PC-3 (cell line): ENCODE measurements at places on chromosomes 6 and 20.

DNA sequence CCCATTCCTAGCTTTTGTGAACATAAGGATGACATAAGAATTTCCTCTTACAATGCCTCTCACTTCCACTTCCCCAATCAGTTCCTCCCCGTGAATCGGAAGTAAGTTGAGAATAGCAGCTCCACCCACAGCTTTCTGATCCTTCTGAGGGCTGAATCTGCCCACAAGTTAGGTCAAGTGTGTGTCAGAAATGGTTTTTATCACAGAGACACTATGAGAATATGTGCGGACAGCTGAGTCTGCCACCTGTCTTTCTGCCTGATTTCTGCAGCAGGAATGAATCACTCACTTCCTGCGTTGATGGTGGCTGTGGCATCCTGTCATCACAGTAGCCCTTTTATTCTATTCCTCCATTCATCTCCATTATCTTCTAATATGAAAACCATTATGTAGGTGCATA, 70.2 kb downstream of the RIN2 start:
- DNase-seq = peak; percentile 97

GRCh38 chr20:24436160-24436559, 33.3 kb upstream of the SYNDIG1 start:
- DNase-seq = no peak

GRCh38 chr20:3436864-3437574, 29.6 kb upstream of the DNAAF9 start:
- no peak for DNase-seq

DNA sequence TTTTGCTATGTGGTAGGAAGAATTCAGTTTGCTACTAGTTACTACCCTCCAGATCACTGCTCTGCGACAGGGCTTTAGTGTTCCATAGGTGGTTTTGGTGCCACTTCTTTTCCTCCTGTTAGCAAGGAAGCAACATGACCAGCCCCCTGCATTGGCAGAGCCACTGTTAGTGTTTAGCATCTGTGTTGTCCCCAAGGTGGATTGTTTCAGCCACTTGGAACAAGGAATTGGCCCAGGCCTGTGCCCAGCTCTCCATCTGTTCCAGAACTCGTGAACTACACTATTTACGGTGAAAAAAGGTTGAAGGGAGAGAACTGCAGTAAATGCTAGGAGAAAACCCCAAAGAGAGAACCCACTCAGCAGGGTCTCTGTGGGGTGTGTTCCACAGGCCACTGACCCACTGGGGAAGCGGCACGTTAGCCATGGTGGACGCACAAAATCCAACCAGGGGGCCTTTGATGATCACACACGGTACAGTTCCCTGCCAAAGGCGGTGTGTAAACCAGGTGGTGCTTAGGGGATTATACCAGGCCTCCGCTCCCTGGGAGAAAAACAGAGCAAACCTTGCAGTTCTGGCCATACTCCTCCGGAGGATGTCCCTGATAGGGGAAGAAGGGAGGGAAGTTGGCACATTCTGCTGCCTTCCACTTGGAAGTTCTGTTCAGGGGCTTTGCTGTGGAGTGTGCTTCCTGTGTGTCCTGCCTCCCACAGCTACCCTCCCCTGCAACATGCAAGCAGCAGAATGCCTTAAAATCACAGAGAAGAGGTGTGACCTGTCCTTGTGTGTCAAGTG, 72.3 kb downstream of the LYRM2 start:
- DNase-seq = no peak

DNA sequence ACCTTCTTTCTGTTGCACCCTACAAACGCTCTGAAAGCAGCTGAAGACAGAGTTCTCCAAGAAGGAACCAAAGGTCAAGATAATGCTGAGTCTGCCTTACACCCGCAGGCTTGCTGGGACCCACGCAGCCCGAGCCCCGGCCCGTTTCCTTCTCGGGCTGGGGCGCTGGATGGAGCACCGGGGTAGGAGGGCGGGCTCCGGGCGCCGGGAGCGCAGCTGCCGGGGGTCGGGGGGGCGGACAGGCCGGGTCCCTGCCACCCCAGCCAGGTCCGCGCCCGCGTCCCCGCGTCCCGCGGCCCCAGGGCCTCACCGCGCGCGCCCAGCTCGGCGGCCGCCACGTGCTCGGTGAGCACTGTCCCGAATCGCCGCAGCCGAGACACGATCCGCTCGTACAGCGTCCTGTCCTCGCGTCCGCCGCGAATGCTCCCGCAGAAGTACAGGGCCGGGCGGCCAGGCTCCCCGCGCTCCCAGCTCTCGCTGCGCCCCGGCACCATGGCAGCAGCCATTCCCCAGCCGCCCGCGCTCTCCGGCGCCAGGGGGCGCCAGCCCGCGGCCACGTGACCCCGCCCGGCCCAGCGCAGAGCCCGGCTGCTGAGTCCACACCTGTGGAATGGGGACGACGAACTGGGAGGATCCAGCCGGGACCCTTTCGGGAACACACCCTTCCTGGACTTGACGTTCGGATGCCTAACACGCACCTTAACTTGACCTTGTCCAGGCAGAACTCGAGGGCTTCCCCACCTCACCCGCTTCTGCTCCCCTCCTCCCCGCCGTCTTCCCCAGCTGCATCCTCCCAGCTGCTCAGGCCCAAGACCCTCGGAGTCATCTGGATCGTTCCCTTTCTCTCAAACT, at the start of gene DNPH1:
Gene DNPH1, minus strand, starts transcription at position 531 of the 852 bp plus-strand sequence. Its CDS starts 25 bp downstream, at position 506.
- peak; percentile 80 for DNase-seq

DNA sequence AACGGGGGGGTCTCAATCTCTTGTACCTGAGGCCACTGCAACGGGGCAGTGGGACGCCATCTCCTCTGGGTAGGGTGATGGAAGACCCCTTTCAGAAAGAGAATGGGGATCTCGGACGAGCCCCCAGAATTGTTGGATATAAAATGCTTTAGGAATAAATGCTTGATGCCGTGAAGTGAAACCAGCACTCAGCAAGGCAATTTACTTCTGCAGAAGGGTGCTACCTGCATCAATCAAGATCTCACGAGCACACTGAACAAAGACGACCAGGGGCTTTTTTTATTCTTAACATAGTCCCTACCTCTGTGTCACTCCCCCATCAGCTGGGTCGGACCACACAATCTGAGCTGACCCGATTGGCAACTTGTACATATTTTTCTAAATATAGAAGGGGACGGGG, 203.6 kb upstream of the TBX18 start:
- no peak for DNase-seq

DNA sequence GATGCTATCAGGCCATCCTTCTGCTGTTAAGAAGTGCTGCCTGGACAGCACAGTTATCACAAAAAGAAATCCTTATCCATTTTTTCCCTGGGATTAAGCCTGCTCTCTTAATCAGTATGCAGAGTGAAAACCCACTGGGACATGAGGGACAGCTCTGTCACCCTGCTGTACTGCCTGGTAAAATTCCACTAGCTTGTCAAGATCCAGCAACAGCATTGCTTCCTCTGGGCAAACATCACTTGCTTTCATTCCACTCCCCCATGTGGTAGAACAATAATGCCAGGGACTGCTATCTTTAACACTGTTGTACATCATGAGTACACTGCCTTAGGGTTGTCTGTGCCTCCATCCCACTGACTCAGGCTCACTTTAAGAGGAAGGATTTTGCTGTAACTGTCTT, 331.3 kb downstream of the KIF16B start:
- DNase-seq = peak; percentile 68

DNA sequence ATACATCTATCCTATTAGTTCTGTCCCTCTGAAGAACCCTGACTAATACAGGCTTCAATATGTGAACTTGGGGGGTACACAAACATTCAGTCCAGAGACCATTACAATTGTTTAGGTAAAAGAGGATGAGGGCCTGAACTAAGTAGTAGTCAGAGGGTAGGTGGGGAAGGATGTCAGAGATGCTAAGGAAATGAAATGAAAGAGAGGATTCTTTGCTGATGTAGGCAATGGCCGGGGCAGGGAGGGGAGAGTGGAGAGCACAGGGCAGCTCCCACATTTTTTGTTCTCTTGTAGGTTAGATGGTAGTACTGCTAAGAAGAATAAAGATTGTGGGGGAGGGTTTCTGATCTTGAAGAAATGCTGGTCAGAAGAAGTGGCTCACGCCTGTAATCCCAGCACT, 60.8 kb downstream of the SOX4 start:
- DNase-seq = no peak

DNA sequence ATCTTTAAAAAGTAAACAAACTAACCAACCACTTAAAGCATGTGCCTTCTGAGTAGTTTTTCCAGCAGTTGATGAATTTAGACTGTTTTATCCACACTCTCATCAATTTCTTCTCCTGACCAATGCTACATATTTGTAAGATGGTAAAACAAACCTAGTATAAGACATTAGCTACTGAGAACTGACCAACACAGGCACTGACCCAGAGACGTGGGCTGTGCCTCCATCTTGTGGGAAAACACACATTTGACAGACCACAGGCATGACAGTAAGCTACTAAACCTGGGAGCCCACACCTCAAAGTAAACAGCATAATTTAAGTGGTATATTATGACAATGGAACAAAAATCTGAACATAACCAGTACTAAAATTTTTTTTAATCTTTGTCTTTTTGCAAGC, 121.4 kb upstream of the NRSN1 start:
- no peak for DNase-seq

DNA sequence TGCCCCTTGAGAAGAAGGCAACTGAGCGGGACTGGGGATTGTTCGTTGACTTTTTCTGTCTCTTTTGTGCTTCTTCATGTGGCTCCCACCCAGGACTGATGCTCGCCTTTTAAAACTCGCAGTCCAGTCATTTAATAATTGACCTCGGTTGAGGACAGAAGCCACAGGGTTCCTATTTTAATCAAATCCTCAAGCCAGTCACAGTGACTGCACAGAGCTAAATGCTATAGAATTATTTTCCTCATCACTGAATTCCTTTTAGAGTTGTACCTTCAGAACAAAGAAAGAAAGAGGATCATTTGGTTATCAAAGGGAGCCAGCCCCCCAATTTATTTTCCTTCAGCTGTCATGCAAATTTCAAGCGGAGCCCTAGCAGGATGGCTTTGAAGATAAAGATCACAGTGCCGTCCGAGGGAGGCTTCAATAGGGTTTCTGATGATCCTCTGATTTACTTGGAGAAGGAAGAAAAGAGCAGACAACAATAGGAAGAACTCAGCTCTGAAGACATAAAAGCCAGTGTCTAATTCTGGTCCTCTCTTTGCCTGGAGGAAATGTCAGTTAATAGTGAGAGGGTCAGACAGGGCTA, 186.6 kb downstream of the DOK5 start:
- DNase-seq = no peak

GRCh38 chr6:124775121-124775520, 187.1 kb upstream of the RNF217 start:
- no peak for DNase-seq

- DNase-seq = no peak
Measured at GRCh38 chr6:159931112-159931511, 37.8 kb upstream of the IGF2R start.

DNA sequence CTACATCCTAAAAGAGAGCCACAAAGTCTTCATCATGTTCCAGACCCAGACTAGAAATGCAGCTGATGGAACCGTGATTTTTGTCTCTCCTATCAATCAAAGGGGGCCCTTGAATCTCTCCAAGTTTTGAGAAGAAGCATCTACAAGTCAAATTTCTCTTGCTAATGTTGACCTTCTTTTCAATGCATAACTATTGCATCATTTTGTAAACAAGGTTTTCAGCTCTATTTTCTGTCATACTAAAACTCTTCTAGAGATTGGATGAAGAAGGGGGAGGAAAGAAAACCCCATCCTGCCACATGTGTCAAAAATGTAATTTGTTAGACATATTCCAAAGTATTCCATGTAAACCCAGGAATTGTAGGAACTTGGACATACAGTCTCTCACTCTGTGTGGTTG, 169.2 kb downstream of the LMBRD1 start:
- DNase-seq = no peak

- no peak for DNase-seq
Measured at GRCh38 chr6:162899148-162899547, 171.4 kb downstream of the PACRG start.

GRCh38 chr20:58088105-58088504, 140.3 kb downstream of the ANKRD60 start:
- DNase-seq = no peak

DNA sequence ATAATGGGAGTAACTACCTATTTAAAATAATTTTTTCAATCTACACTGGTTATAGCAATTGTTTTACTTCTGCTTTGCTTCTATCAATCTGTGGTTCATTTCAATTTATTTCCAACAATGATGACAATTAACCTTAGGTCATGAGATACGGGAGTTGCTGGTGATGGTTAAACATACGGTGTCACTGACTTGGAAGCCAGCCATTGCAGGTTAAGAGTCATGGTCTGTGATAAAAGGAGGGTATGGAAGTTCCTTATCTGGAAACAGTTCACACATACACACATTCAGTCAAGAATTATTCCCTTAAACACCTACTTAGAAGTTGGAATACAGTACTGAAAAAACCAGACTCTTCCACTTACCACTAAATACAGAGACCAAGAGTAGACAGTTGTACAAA, 180.0 kb downstream of the KIF16B start:
- no peak for DNase-seq

DNA sequence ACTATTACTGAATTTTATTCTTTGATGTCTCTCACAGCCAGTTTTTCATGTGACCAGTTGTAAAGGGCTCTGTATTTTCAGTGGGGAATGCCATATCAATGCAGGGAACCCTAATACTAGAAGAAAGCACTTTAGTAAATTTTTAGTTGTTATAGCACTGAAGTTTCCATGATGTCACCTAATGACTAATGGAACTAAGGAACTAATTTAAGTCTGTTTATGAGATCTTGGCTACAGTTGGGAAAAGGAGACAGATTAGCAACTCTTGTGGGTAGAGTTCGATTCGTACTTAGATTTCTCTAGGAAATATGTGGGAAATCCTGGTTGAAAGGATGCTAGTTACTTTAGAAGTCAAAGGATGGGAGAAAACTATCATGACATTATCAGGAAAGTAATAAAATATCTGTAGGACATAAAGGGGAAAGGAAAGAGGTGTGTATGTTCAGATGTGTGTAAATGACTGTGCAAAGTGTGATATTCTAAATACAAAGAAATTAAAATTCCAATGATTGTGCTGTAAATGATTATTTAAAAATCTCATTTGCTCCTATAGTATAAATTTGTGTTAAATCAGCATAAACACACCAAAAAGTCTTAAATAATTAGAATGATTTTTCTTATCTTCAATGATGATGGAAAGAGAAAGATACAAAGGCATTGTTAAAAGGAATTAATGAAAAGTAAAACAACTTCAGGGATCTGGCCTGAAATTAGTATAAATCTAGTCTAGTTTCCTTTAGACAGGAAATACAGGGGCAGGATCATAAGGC, 103.4 kb downstream of the LRRC1 start:
- DNase-seq = no peak

DNA sequence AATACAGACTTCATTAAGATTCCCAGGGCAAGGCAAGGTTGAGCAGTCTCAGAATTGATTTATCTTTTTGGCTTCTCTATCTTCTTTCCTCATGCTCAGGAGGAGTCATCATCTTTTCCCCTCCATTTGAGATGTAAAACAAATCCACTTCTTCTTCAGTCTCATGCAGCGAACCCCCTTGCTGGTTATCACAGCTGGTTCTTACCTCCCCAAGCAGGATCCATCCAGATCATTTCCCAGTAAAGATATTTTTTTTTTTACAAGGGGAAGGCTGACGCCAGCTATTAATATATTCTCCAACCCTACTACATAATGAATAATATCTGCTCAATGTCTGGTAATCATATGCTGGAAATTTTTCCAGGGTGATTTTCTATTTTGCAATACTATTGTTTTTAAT, 508.9 kb upstream of the NOX3 start:
- no peak for DNase-seq
